GM03348 (cell line): ENCODE measurements at places on chromosomes 11 and 22.

GRCh38 chr22:19841641-19842392 lies 12.9 kb downstream of the GNB1L start:
- no peak for DNase-seq

GRCh38 chr11:33719587-33719986 lies 16.6 kb downstream of the CD59 start:
- no peak for DNase-seq

DNA sequence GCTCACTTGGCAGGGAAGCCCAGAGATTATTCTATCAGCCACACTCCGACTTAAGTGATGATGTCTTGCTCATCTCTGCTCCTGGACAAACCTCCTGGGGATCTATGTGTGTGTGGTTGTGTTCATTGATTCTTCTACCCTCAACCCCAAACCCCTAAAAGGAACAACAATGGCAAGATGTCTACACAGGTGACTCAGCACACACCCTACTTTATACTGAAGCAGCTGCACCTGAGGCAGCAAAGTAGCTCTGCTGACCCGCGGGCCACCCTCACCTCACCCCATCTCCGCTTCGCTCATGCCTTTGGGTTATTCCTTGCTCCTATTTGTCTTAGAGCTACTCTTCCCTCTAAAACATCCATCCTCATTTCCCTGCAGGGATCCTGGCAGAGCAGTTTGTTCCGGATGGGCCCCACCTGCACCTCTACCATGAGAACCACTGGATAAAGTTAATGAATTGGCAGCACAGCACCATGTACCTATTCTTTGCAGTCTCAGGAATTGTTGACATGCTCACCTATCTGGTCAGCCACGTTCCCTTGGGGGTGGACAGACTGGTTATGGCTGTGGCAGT lies 38.7 kb downstream of the TMEM45B start:
- DNase-seq = no peak

- DNase-seq = no peak
These were observed 21.9 kb upstream of the NFRKB start for GRCh38 chr11:129917231-129917630.

DNA sequence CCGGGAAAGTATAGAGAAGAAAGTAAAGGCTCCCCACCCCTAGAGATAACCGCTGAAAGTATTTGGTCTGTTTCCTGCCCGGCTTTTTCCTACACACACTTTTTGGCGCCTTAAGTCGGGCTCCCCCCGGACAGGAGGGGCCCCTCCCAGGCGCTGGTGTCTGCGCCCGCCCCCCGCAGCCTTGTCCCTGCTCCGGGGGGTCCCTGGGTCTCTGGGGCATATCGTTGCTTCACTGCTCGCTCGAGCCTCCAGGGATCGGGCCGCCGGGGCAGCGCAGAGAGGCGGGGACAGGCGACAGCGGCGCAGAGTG lies 928 bp upstream of the CRACR2B start:
- no peak for DNase-seq

GRCh38 chr11:94558468-94558867 lies 8.7 kb upstream of the PIWIL4 start:
- DNase-seq = no peak

DNA sequence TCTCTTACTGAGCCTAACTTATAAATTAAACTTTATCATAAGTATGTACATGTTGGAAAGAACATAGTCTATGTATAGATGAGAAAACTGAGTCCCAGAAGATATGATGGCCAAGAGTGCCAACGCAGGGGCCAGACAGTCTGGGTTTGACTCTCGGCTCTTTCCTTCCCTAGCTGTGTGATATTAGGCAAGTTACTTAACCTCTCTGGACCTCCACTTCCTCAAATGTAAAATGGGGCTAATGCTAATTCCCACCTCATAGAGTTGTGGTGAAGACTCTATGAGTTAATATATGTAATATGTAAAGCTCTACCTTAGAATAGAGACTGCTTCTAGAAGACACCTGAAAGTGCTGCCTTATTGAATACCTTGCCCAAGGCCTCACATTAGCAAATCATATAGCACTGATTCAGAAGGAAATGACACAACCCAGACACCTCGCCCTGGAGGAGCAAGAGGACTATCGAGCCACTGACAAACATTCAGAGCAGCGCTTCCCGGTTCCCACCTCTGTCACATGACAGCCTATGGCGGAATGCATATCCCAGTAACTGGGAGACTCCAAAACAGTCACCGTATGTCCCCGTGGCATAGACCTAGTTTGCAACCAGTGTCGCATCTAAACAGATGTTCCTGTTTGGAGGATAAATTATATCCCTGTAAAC lies 11.3 kb upstream of the CCDC86 start:
- DNase-seq = no peak

DNA sequence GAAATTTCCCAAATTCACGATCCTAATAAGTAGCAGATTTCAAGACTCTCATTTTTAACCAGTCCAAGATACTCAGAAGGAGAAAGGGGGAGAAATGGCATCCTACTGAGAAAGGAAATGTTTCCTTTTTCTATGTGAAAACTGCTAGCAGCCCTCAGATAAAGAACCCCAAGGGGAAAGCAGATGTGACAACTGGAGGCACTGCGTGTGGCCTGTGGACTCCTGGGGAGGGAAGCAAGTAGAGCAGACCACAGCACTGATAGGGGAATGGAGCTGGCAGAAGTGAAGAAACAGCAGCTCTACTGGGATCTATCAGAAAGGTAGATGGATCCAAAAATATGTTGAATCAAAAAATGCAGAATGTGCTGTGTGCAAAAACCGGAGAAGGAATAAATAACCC lies 239.7 kb upstream of the API5 start:
- no peak for DNase-seq

- DNase-seq = no peak
These were observed 24.4 kb upstream of the FSHB start for GRCh38 chr11:30206249-30206996.

GRCh38 chr11:66101066-66101464 lies 31.0 kb downstream of the PACS1 start:
- no peak for DNase-seq

DNA sequence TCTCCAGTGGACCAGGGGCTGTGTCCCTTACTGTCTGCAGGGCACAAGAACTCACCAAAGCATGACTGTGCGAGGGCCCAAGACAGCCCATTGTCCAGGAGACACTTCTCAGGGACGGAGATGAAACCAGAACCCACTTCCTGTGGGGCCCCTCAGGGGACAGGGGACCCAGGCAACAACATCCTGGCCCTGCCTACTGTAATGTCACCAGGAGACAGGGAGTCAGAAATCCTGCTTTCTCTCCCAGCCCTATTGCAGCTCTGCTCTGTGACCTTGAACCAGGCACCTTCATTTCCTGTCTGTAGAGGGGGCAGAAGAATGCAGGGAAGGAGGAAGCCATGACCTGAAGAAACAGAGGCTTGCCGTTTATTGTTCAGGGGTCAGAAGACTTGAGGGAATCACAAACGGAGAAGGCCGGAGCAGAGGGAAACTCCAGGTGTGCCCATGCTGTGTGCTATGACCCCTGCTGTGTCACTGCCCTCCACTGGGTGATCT lies 98.0 kb downstream of the NAT10 start:
- no peak for DNase-seq

DNA sequence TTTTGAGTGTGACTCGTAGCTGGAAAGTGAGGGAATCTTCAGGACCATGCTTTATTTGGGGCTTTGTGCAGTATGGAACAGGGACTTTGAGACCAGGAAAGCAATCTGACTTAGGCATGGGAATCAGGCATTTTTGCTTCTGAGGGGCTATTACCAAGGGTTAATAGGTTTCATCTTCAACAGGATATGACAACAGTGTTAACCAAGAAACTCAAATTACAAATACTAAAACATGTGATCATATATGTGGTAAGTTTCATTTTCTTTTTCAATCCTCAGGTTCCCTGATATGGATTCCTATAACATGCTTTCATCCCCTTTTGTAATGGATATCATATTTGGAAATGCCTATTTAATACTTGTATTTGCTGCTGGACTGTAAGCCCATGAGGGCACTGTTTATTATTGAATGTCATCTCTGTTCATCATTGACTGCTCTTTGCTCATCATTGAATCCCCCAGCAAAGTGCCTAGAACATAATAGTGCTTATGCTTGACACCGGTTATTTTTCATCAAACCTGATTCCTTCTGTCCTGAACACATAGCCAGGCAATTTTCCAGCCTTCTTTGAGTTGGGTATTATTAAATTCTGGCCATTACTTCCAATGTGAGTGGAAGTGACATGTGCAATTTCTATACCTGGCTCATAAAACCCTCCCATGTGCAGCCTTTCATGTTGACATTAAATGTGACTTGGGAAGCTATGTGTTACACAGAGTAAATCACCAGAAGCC lies 11.0 kb downstream of the OR51E1 start:
- no peak for DNase-seq

GRCh38 chr11:32068134-32068870 lies 22.6 kb upstream of the RCN1 start:
- no peak for DNase-seq

DNA sequence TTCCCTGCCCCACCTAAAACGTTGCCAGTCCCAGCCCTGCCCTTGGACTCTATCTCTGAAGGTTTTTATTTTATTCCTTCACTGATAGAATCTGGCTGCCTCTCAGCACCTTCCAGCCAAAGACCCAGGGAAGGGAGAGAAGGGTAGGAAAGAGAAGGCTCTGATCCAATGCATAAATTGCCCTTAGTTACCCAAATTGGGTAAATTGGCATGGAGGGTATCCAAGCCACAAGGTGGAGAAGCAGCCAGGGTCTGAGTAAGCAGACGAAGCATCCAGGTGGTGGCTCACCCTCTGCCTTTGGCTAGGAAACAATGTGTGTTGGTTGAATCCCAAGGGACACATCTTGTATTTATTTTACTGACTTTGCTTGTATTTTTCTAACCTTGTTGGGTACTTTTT lies 89.0 kb downstream of the FEZ1 start:
- no peak for DNase-seq

GRCh38 chr11:134611537-134611936 lies 199.5 kb upstream of the B3GAT1 start:
- DNase-seq = no peak

DNA sequence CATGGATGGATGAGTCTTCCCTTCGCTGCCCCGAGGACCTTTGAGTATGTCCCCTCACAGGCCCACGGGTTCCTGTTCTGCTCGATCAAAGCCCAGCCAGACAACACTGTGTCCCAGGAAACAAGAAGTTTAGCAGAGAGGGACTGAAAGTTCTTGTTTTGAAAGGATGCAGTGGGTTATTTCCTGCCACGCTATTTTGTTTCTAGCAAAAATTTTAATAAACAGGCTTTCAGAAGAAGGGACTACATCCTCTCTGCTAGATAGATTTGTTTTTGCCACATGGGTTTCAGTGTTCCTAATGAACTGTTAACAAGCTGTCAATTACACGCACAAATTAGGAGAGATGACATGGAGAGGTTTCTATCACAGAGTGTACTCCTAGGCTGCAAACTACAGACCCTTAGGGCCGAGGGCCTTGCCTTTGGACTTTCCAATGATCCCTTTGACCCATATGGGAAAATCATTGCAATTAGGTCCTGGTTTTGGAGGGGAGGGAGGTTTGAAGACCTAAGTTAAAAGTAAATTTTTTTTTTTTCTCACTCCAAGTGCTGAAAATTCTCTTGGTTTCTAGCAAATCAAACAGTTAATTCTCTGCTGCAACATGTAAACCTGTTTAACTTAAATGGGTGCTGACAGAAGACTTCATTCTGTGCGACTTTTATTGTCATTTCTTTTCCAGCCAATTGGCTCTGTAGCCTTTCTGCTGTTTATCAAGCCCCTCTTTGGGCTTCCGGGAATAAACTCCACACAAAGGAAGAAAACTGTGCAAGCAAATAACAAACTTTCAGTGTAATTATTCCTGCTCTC lies 81.4 kb downstream of the RCN1 start:
- DNase-seq = no peak

GRCh38 chr22:44172370-44173108 lies 8.2 kb upstream of the PARVG start:
- no peak for DNase-seq

- no peak for DNase-seq
These were observed 82.3 kb downstream of the C11orf91 start for GRCh38 chr11:33618351-33618710.

- DNase-seq = peak; percentile 21
These were observed 292.7 kb downstream of the ETS1 start for GRCh38 chr11:128294671-128295050.

DNA sequence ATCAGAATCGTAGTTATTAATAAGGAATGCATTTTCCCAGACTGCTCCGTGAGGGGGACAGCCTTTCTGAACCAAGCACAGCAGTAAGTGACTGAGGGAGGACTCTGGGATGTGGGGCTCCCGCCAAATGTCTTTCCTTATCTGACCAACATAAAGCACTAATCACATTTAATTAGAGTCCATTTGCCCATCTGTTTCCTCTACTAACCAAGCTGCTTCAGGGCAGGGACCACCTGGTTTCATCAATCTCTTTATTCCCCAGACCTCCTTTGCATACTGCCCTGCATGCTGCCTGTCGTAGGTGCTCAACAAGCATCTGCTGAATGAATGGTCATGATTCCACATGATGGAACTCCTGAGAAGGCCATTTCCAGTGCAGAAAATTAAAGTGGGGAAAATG lies 29.4 kb downstream of the SMCO4 start:
- DNase-seq = no peak

- no peak for DNase-seq
These were observed 20.7 kb downstream of the ATG16L2 start for GRCh38 chr11:72834905-72835304.

DNA sequence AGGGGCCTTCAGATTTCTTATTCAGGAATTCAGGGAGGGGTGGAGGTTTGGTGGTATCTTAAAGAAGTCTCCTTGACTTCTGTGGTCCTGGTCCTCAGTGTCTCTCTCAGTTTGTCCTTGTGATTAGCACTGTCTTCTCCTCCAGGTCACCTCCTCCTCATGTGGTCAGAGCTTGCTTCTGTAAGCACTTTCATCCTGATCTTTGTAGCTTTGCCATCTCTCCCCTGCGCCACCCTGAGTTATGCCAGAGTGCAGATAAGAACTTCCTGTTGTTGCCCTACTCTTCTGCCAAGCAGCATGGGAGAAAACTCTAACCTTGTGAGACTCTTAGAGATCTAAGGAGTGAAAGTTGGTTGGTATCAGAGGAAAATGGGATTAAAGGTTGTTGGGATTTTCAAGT lies 30.9 kb downstream of the MICAL2 start:
- no peak for DNase-seq
